ENCODE measurements at places on chromosomes 4 and X.

GRCh38 chrX:50691820-50692219 is 122.2 kb downstream of the SHROOM4 start:
- peak; percentile 26 for DNase-seq

GRCh38 chr4:71537551-71538065 is 198.8 kb downstream of the SLC4A4 start:
- DNase-seq: no peak

DNA sequence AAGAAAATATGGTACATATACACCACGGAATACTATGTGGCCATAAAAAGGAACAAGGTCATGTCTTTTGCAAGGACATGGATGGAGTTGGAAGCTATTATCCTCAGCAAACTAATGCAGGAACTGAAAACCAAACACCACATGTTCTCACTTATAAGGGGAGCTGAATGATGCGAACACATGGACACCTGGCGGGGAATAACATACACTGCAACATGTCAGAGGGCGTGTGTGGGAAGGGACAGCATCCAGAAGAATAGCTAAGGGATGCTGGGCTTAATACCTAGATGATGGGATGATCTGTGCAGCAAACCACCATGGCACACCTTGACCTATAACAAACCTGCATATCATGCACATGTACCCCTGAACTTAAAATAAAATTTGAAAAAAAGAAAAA is 19.5 kb upstream of the CNKSR2 start:
- DNase-seq: no peak

- DNase-seq: no peak
Observed at GRCh38 chr4:103753868-103754653, 34.3 kb upstream of the TACR3 start.

GRCh38 chr4:8356856-8357255 is 83.7 kb downstream of the ACOX3 start:
- DNase-seq: no peak

DNA sequence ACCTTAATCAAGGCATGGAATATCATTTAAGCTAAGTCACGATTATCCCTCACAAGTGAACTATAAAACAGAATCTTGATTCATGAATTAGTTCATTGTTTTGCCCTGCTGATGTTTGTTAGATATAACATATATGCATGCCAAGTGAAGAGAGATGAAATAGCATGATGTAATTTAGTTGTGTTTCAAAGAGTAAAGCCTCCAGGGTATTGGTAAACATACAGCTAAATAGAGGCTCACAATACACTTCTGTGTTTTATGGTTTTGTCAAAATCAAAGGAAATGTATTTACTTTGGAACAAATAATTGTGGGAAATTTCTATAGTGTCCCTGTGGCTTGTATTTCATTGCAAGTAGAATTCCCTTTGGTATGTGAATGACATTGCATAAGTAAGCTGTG is 69.0 kb upstream of the LEF1 start:
- DNase-seq: no peak
